ENCODE measurements at places on chromosomes 1 and 21.

DNA sequence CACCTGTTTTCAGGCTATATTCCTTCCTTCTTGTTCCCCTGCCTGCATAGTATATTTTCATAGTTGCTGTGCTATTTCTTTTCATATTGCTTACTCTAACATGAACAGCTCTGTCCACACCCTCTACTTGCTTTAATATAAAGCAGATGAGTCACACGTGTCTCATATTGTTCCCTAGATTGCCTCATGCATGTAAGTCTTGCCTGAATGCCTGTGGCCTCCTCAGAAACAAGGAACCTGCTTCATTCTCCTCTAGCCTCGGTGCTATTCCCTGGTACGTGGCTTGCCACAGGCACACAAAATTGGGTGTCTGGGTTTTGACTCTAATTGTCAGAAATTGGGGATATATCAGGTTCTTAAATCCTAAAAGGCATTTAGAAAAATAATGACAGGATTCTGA is 16.5 kb upstream of the PKP1 start:
- no peak for DNase-seq

- DNase-seq, result no peak
These were observed 28.0 kb downstream of the CRYAA start for GRCh38 chr21:43196826-43197225.

DNA sequence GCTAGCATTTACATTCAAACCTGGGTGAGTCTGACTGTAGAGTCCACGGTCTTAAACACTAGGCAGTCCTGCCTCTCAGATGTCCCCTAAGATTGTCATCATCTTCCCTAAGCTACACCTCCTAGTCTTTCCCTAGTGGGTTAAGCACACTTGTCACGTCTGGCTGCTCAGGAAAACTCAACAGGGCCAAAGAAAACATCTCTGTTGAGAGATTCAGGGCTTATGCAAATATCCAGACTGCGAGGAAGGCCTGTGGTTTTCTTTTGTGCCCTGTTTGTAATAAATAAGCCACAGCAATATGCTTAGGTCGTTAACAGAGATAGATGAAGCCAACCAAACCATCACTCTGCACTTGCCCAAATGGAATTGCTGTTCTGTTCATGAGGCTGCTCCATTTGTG is 472.6 kb upstream of the DEPDC1 start:
- DNase-seq, result no peak

DNA sequence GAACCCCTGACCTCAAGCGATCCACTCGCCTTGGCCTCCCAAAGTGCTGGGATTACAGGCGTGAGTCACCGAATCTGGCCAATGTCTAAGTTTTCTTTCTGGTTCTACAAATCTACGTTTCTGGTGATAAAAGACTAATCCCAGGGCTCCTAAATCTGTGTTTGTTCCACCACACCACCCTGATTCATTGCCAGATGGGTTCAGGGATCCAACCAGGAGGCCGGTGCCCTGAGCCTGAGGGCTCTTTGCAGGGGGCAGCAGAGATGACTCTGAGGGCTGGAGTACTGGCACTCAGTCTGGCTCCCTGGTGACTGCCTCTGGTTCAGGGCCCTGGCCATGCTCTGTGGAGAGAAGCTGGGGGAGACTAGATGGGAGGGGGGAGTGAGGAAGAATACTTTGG is 10.5 kb upstream of the OPRD1 start:
- no peak for DNase-seq

GRCh38 chr1:228381356-228381755 is 25.3 kb downstream of the TRIM11 start:
- no peak for DNase-seq
